ENCODE measurements at places on chromosomes 3 and 15.

- DNase-seq: no peak
Measured at GRCh38 chr3:184181596-184181995, 4.4 kb upstream of the ABCF3 start.

- no peak for DNase-seq
Measured at GRCh38 chr15:67406257-67406861, 114.6 kb upstream of the C15orf61 start.

DNA sequence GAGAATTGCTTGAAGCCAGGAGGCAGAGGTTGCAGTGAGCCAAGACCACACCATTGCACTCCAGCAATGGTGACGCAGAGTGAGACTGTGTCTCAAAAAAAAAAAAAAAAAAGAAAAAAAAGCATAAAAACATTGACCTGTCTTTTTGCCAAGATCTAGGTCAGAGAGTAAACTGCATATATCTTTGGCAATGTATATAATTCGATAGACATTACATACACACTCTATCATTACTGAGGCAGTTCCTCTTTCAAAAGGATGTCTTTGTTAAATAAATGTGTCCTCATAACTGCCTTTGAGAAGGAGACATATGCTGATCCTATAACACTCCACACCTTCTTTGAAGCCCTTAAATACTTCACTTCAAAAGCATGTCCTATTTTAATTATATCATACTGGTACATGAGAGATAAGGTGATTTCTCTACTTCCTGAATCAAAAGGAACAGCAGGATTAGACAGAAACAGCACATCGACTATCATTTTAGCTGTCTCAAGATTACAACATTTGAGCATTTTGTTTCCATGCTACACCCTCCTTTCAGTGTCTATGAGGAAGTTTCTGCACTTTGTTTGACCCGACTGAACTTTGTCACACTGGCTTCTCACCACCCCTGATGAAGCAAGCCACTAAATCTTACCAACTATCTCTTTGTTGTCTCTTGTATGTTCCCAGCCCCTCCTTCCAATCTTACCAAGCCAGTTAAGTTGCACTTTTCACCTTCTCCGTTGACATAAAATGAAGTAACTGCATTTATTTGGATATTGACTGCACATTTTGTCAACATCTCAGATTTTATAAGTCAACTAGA, 335.8 kb downstream of the MECOM start:
- DNase-seq: no peak

DNA sequence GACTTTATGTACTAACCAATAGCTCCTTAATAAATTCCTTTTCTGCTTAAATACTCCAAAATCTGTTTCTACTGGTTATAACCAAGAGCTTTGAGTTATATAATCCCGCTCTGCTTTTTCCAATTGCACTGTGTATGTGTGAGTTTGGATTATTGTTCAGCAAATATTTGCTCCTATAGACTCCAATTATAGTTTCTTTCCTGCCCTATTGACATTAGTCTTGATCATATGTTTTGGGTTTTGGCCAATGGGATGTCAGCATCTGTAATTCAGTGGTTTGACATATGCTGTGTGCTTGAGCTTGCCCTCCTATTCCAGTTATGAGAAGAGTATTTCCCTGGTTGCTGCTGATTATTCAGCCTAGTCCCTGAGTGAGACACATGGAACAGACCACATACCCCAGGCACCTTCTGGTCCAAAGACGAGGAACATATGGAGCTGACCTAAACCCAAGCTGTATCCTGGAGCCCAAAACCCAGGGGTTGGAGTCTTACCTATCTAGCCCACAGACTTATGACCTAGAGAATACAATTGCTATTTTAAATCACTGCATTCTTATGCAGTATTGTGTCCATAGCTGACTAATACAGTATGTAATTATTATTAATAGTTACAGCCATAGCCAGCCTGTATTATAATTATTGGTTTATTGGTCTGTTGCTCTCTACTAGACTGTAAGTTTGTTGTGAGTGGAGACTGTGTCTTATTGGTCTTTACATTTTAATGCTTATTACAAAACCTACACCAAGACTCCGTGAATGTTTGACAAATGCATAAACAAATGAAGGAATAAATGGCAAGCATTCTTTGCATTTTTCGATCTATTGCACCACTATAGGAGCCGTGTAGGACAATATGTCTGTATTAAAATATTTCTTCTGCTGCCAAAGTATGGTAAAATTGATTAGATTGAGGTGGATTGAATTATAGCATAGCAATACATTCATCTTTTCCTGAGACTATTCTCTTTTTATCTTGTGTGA, 11.7 kb upstream of the ZNF280D start:
- DNase-seq: no peak

- no peak for DNase-seq
Measured at GRCh38 chr15:62940755-62941361, 101.7 kb upstream of the TPM1 start.

GRCh38 chr3:96915445-96915844, 101.1 kb downstream of the EPHA6 start:
- DNase-seq: no peak

DNA sequence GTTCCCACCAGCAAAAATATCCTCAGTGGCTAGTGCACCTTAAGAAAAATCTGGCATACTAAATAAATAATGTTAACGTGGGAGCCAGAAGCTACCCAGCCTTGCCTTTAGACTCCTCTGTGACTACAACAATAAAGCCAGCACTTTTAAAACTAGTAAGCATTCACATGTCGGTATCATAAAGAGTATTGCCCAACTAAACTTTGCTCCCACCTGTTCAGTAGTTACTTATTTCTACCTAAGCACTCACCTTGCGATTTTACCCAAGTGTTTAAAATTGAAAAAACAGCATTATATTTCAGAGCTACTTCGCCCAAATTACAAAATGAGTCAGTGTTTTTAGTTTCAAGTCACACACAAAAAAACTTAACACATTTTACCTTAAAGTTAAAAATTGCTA, 12.8 kb downstream of the ALDH1L1 start:
- DNase-seq: no peak

DNA sequence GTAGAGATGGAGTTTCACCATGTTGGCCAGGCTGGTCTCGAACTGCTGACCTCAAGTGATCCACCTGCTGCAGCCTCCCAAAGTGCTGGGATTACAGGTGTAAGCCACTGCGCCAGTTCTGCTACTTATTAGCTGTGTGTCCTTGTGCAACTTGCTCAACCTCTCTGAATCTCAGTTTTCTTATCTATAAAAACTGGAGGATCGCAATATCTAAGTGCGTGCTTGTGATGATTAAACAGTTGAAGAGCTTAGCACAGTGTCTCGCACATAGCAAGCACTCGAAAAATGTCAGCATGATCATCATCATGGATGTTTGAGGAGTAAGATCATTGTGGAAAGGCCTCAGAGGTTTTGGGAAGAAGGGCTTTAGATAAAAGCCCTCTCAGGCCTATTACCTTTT, 10.8 kb downstream of the CLCN2 start:
- no peak for DNase-seq

- no peak for DNase-seq
Measured at GRCh38 chr15:39181940-39182339, 398.9 kb upstream of the THBS1 start.

GRCh38 chr3:192935441-192935840, 17.8 kb upstream of the MB21D2 start:
- DNase-seq: no peak

DNA sequence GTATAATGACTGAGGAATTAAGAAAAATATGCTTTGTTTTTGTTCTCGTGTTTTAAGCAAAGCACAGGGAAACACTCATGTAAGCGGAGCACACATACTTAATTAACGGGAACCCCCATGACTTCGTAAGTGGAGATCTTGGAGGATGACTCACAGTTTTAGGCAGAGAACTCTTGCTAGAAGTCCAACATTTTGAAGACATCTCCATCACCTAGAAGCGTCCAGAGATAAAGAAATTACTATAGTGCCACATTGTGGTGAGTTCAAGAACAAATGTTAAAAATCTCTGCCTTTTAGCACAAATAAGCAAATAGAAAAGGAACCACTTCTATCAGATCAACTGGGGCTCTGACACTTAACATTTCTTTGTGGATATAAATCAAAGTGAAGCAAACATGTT, 194.1 kb upstream of the ARHGEF26 start:
- DNase-seq: no peak

- DNase-seq: no peak
Measured at GRCh38 chr15:58537033-58537432, 105.2 kb downstream of the LIPC start.

- no peak for DNase-seq
Measured at GRCh38 chr15:47584316-47584715, 133.0 kb upstream of the SEMA6D start.

GRCh38 chr15:43283526-43283925, 16.8 kb upstream of the TGM5 start:
- DNase-seq: no peak

DNA sequence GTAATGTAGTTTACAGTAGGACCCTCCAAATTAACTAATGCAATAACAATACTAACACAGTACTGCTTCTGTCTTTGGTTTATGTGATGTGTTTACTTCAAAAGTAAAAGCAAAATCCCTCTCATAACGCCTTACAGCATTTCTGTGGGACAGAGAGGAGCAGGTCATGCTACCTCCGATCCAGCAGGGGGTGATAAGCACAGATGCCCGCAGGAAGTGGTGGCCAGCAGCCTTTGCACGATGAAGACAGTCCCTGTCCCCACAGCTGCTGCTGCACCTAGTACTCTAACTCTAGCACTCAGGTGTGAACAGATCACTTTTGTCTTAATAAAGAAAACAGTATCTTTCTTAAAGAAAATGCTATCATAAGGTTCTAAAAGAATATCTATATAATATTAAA, 38.3 kb downstream of the ANO10 start:
- DNase-seq: no peak

GRCh38 chr15:80977627-80978036, 12.0 kb downstream of the MESD start:
- no peak for DNase-seq

GRCh38 chr3:122406198-122406597, 9.7 kb downstream of the WDR5B start:
- no peak for DNase-seq

- DNase-seq: no peak
Measured at GRCh38 chr15:93152951-93153350, 63.9 kb upstream of the RGMA start.

DNA sequence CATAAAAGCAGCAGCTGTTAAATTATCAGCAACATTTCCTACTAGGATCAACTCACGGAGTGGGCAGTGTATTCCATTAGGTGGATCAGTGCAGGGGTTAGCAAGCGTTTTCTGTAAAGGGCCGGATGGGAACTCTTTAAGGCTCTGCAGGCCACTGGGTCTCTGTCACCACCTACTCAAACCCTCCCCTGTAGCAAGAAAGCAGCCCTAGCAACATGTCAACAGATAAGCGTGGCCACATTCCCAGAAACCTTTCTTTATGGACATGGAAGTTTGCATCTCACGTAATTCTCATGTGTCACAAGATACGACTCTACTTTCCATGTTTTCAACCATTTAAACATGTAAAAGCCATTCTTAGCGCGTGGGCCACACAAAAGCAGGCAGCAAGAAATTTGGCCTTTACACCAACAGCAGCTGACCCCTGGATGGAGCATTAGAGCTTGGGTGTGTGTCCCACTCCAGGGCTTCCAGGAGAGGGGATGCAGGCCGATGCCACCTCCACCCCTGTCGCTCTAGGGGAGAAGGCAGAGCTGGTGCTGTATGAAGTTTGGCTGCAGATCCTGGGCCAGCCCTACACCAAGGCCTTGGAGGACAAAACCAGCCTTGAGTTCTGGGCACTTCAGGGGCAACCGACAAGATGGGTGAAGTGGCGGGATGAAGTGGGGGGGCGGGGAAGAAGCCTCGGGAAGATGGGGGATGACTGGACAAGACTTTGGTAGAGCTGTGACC, 48.2 kb upstream of the CSPG4 start:
- DNase-seq: no peak

DNA sequence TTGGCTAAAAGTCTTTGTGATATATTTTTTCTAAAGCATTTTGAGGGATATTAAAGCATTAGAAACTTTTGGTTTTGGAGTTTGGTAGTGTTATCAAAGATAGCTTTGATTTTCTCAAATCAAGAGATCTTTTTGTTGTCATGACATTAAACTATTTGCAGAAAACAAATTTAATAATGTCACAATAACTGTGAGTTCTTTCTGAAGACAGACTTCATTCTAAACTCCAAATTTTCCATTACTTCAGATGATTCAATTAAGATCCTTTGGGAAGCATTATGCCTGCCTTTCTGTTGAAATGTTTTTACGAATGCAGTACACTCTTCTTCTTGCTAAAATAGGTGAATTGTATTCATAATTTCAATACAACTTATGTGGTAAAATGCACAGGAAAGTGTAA, 145.4 kb downstream of the ALCAM start:
- DNase-seq: no peak

DNA sequence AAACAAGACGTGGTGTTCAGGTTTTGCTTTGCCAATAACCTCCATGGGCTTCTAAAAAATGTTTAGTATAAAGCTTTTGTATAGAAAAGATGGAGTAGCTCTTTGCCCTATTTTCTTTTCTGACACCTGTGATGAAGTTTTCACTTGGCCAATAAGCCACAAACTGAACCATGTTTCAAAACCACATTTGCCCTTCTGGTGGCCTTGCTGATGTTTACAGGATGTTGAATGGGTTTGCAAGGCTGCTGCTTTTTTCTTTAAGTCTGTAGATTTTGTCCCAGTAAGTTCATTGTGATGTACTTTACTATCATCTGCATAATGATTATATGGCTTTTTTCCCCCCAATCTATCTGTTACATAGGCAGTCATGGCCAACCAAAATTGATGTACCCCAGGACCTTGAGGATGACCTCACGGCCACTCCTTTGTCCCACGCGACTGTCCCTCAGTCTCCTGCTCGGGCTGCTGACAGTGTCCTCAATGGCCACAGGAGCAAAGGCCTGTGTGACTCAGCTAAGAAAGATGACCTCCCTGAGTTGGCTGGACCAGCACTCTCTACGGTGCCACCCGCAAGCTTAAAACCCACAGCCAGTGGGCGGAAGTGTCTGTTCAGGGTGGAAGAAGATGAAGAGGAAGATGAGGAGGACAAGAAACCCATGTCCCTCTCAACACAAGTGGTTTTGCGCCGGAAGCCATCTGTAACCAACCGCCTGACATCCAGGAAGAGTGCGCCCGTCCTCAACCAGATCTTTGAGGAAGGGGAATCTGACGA, 60.8 kb downstream of the SNRK start:
- no peak for DNase-seq

- DNase-seq: no peak
Measured at GRCh38 chr3:43759297-43759782, 68.6 kb downstream of the ABHD5 start.

- DNase-seq: no peak
Measured at GRCh38 chr3:148911173-148911572, 46.1 kb downstream of the CPA3 start.
